ENCODE measurements at places on chromosomes 11 and 22. TPM values are rescaled to one million over a fixed set of nuclear protein-coding genes. Genes with fewer than 3 reads are reported as not detected.

- DNase-seq = no peak
Observed at GRCh38 chr11:14703731-14704130, 60.1 kb downstream of the PDE3B start.

DNA sequence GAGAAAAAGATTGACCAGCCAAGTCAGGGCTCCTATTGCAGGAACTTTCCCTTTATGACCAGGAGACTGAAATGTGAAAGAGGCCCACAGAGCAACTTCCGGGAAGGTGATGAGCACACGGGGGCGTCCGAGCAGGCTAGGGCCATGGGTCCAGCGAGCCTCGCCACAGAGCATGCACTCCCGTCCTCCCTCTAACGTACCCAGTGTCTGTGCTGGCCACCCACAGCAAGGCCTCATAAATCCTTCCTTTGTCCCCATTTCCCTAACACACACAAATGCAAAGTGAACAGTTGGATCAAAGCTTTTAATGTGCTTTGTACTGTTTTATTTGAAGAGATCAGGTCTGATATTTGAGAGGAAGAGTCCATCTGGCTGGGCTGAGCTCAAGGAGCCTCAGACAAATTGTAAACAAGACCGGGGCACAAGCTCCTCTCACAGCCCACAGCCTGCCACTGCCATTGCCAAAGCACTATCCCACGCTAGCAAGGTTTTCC is 44.3 kb downstream of the BLID start:
- no peak for DNase-seq

DNA sequence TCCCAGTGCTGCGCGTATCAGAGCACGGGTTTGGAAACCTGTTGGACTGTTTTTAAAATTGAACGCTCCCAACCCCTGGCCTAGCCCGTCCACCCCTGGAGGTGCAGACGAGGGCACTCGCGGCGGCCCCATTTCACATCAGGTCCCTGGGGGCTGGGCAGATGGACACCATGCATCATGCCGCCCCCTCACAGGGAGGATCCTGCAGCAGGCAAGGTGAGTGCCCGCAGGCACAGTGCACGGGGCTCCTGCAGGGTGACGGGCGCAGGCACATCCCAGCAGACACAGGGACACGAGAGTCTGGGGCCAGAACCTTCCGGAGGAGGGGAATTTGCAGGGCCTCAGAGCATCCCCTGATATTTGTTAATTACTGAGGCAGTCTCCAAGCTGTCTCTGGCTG is 7.3 kb downstream of the ANO9 start:
- DNase-seq = no peak

GRCh38 chr11:131137046-131137445 is 220.8 kb upstream of the SNX19 start:
- no peak for DNase-seq

DNA sequence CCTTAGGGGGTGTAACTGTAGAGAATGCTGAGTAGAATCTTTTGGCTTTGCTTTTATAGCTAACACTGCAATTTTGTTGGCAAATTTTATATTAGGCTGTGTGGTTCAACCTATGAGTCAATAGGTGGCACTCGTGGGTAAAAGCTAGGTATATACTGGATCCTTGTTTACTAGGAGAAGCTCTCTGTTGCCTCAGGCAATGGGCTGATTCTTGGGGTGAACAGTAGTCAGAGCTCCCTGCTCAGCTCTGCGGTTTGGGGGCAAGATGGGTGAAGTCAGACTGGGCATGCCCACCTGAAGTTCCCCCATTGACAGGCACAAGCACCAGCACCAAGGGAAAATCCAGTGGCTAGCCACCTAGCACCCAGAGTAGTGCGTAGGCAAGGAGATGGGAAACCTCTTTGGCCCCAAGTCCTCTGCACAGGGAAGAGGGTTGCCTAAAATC is 238.7 kb downstream of the FAM181B start:
- no peak for DNase-seq

DNA sequence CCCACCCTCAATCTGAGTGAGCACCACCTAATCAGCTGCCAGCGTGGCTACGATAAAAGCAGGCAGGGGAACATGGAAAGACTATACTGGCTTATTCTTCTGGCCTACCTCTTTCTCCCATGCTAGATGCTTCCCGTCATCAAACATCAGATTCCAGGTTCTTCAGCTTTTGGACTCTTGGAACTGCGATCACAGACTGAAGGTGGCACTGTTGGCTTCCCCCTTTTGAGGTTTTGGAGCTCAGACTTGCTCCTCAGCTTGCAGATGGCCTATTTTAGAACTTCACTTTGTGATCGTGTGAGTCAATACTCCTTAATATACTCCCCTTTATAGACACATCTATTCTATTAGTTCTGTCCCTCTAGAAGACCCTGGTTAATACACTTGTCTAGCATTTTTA is 543.7 kb upstream of the RAG2 start:
- no peak for DNase-seq

DNA sequence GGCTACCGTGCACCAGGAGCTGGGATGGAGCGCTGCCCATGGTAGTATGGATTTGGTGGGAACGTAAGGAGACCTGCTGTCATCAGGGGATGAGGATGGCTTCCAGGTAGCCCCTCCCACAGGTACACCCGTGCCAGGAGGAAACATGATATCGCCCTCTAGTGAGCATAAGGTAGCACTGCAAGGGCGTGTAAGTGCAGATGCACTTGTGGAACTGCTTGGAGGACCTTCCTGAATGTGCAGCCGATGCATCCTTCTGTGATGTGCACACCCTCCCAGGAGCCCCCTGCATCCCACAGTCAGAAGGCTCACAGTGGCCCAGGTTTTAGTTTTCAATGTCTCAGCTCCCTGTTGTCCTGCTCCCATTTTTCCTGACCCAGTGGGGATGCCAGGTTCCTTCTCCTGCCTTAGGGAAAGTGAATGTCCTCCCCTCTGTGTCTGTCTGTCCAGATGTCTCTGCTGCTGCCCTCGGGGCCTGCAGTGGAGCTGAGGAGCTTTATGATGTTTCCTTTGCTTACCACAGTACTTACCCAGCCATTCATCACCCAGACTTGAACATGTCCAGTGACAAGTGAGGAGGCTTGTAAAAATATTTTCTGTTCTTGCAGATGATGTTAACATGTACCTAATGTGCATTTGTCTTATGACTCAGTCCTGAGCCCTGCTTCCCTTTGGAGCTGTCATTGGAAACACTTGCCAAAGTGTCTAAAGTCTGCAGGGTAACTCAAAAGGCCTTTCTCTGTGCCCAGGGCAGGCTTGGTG is 49.2 kb downstream of the DBX1 start:
- no peak for DNase-seq

DNA sequence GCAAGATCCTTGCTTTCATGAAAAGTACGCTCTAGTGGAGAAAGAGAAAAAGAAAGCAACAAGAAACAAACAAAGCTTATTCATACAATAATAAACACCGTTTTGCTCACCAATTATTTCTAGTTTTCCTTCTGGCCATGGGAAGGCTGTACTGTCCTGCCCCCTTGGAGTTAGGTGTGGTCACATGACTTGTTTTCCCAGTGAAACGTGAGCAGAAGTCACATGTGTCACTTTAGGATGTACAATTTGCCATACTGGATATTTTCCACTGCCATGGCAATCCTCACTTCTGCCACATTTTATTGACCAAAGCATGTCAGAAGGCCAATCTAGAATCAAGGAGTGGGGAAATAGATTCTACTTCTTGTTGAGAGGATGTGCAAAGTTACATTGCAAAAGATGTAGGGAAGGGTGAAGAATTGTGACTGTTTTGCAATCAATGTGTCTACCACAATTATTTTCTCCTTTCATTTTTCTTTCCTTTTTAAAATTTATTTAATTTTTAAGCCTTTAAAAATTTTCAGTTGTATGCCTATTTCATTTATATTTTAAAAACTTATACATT is 24.3 kb upstream of the TRAF6 start:
- no peak for DNase-seq

DNA sequence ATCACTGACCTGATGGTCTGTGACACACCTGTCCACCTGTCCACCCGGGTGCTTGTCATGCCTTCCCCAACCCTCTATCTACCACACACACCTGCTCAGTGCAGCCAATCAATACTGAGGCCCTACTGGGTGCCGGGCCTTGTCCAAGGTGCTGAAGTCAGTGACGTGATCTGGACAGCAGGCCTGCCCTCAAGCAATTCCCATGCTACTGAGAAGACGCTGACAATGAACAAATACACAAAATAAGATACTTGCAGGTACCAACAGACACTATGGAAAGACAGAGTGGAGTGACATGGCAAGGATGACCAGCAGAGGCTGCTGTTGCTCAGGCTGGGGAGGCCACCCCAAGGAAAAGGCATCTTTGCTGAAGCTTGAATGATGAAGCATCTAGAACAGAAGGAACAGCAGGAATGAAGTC is 21.2 kb downstream of the PLAAT3 start:
- no peak for DNase-seq

DNA sequence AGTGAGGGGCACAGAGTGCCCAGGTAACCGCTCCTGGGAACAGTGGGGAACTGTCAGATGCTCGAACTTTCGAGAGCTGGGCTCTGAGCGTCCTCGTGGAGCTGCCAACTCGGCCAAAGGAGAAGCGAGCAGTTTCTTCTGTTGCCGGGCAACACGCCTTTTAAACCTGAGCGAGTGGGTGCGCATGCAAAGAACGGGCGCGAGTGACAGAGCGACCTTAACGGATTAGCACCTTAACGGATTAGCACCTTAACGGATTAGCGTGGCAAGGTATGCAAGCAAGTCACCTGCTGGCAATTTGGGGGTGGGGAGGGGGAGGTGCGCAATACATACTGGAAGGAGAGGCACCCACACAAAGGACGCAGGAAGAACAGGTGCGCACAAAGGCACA is 61.8 kb upstream of the PRODH start:
- DNase-seq = no peak

- peak; percentile 6 for DNase-seq
Observed at GRCh38 chr11:2791521-2792380, 92.0 kb upstream of the KCNQ1OT1 start.

- DNase-seq = no peak
Observed at GRCh38 chr11:11985016-11985715, 23.3 kb downstream of the DKK3 start.

- peak; percentile 81 for DNase-seq
Observed at GRCh38 chr22:43142880-43143562, at the start of gene MCAT. Gene MCAT, minus strand, starts transcription at chr22:43143398. Its CDS starts 50 bp downstream, at chr22:43143348.

The UNC93B1 gene
- 22.0 TPM for total RNA-seq

The CYP2R1 gene
- 15.8 TPM for total RNA-seq

The TMEM25 gene
- 18.3 TPM for total RNA-seq

The IGLL1 gene
- total RNA-seq = not detected
